ENCODE measurements at places on chromosomes 3 and 15.

DNA sequence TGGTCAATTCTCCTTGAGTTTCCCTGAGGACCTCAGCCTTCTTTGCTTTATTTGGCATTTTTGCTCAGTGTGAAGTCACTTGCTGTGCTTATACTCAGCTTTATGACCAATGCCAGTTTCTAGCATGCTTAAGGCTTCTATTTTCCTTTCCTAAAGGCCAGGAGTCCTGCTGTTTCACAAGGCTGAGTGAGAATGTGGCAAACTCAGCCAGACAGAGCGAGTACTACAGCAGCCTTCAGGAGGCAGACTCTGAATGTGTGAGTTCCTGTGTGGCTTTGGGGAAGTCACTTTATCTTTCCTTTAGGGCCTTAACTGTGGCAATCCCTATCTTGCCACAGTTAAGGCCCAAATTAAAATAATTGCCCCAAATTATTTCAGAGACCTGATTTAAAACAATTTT, 213.2 kb upstream of the MRPL3 start:
- no peak for DNase-seq

GRCh38 chr3:3227640-3228039, 48.1 kb upstream of the CRBN start:
- DNase-seq, result no peak

- DNase-seq, result no peak
Measured at GRCh38 chr3:136667081-136667480, 85.1 kb downstream of the STAG1 start.

- DNase-seq, result no peak
Measured at GRCh38 chr3:182940266-182940808, 40.0 kb downstream of the DCUN1D1 start.

DNA sequence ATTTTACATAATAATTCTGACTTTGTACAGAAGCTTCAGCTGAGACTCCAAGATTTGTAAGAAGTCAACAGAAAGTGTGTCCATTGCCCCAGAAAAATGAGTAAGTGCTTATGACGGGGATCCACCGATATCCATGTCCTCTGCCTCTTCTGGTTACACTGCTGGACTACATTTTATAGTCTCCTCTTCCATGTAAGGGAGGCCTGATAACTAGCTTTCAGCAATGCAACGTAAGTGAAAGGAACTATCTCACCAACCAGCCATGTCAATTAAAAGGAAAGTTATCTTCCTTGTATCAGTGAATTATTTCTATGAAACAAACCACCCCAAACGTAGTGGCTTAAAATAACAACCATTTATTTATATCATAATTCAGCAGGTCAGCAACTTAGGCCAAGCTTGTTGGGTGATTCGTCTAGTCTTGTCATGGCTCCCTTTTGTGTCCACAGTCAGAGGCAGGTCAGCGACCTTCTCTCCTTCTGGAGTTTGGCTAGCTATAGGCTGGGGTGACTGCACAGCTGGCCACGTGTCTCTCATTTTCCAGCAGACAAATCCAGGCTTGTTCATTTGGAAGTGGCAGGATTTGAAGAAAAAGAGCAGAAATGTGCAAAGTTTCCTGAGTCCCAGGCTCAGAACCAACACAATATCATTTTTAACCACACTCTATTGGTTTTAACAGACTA, 44.9 kb downstream of the TRIM69 start:
- no peak for DNase-seq

GRCh38 chr3:156304406-156304805, 184.0 kb downstream of the KCNAB1 start:
- DNase-seq, result no peak

All from NCI-H1694 (cell line).